ENCODE measurements at places on chromosomes 5 and 9.

DNA sequence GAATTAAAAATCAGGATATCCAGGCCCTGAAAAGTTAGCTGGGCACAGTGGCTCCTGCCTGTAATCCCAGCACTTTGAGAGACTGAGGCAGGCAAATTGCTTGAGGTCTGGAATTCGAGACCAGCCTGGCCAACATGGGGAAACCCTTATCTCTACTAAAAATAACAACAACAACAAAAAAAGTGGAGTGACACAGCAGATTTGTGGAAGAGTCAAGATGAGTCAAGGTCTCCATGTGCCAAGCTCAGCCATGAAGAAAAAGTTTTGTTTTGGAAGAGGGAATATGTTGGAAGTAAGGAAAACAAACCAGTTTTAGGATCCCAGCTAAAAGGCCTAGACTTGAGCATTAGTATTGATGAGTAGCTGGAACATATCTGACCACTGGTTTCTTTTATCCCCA is 14.7 kb downstream of the LRRC70 start:
- peak; percentile 38 for DNase-seq

- peak; percentile 58 for DNase-seq
Observed at GRCh38 chr9:126844085-126844484, 16.4 kb upstream of the ZBTB34 start.

- DNase-seq = no peak
Observed at GRCh38 chr9:137479892-137480685, 21.0 kb upstream of the NSMF start.

DNA sequence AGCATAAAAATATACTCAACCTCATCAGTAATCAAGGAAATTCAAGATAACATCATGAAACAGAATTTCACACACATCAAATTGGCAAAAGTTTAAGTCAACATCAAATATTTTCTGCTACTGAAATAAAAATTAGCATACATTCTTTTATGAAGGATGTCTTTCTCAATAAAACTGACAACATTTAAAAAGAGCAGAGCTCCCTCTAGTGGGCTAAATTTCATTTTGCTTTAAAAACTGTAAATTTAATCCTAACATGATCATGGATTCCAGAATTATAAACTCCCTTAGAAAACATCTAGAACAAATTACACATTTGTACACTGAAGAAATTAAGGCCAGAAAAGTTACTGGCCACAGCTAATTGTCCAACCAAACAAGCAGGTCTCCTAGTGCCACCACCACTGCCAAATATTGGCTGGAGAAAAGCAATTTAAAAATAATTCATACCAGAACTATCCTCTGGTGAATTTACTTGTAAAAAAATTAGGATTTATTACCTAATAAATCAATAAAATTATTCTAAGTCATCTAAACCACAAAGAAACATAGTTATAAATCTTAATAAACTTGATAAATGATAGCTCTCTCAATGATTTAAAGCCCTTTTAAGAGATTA is 31.2 kb downstream of the DEPDC1B start:
- peak; percentile 76 for DNase-seq

DNA sequence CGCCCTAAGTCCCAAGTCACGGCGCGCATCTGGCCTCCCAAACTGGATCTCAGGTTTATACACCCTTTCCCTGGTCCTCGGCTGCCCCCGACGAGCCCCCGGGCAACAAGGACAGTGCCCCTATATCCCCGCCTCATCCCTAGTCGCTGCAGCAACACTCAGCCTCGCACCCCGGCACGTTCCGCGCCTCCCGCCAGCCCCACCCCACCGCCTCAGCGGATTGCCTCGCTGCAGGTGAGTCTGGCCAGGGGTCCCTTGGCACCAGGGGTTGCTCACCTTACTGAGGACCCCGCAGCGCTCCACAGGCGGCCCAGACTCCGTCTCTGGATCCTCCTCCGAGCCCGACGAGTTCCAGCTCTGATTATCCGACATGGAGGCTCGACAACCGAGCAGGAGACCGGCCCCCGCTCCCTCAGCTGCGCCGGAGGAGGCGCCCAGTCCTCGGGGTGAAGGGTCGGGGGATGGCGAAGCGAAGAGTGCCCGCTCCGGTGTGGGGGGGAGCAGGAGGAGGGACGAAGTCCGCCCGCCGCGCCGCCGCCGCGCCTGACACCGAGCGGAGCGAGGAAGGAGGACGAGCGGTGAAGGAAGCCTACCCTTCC is 494 bp downstream of the CERT1 start:
- peak; percentile 70 for DNase-seq

DNA sequence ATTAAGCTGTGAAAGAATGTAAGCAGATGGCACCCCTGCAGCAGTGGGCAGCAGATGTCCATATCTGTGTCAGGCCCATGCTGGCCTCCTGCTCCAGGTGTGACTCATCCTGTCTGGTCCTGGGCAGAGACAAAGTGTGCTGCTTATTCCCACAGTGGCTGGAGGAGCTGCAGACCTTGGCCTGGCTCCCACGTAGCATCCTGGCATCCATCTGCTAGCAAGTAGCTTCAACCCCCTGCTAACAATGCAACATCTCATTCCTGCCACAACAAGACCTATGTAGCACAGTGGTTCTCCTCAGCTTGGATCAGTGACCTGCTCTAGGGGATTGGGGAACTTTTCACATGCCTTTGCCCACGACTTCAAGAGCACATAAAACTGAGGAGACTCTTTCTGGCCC is 126.4 kb upstream of the SLC12A2 start:
- peak; percentile 28 for DNase-seq

GRCh38 chr5:172505403-172505759 is 51.1 kb upstream of the SH3PXD2B start:
- DNase-seq = no peak

Data from adipocyte (in vitro differentiated cells).